ENCODE measurements at places on chromosomes 5 and 9.

DNA sequence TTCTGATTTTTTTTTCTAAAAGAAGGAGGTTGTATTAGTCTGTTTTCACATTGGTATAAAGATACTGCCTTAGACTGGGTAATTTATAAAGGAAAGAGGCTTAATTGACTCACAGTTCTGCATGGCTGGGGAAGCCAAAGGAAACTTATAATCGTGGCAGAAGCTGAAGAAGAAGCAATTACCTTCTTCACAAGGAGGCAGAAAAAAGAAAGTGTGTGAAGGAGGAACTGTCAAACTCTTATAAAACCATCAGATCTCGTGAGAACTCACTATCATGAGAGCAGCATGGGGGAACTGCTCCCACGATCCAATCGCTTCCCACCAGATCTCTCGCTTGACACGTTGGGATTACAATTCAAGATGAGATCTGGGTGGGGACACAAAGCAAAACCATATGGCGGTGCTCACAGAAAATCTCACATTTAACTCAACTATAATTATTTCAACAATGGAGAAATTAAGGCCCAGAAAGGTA is 27.1 kb downstream of the DPYSL3 start:
- no peak for DNase-seq

DNA sequence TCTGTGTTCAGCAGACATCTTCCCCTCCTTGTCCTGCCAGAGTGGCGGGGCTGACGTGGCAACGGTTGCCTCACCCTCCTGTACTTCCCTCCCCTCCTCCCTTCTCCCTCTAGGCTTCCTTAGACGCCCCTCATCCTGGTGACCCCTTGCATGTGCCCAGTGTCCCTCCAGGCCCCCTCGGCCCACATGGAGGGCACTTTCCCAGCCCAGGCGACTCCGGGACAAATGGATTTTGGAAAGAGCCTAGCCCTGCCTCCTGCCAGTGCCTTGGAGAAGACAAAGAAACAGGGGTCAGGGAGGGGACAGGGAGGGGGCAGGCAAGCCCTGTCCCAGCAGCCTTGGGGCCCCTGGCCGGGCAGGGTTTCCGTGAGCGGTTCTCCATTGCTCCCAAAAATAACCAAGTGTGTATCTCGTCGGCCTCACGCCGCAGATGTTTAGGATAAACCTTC is 38.3 kb upstream of the NEURL1B start:
- DNase-seq = no peak

GRCh38 chr5:143354025-143354424 is 49.5 kb downstream of the NR3C1 start:
- DNase-seq = no peak

- no peak for DNase-seq
These were observed 145.4 kb downstream of the NMUR2 start for GRCh38 chr5:152259702-152260101.

GRCh38 chr5:81302596-81302995 is 1.2 kb downstream of the ZCCHC9 start:
- no peak for DNase-seq

GRCh38 chr9:123375469-123376132 is 19.6 kb downstream of the CRB2 start:
- DNase-seq = peak; percentile 50

GRCh38 chr9:132547052-132547431 is 35.4 kb upstream of the BARHL1 start:
- no peak for DNase-seq

- DNase-seq = no peak
These were observed 119.6 kb upstream of the HMHB1 start for GRCh38 chr5:143692342-143692741.

GRCh38 chr5:54792611-54793404 is 192.6 kb downstream of the ESM1 start:
- no peak for DNase-seq

- peak; percentile 57 for DNase-seq
These were observed 473.0 kb downstream of the PLK2 start for GRCh38 chr5:57986761-57987341.

DNA sequence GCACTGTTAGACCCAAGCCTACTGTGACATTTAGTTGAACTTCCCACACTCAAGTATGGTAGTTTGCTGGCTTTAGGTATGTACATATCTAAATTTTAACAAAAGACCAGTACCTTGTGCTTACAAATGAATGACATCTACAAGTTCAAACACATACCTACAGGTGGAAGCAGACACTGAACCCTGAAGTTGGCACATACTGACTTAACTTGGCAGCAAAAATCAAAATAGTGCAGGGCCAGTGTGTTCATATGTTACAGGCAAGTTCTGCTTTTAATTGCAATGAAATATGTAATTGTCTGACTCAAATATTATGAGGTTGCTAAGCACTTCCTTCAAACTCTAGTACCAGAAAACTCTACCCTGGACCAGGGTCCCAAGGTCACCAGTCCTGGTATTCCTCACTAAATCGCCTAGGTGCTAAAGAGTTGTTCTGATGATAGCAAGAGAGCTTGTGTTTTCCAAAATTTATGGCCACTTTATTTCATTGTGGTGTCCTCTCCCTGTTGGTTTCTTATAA is 77.4 kb downstream of the MEGF10 start:
- DNase-seq = no peak

GRCh38 chr5:58795327-58795726 is 212.5 kb downstream of the RAB3C start:
- DNase-seq = no peak

DNA sequence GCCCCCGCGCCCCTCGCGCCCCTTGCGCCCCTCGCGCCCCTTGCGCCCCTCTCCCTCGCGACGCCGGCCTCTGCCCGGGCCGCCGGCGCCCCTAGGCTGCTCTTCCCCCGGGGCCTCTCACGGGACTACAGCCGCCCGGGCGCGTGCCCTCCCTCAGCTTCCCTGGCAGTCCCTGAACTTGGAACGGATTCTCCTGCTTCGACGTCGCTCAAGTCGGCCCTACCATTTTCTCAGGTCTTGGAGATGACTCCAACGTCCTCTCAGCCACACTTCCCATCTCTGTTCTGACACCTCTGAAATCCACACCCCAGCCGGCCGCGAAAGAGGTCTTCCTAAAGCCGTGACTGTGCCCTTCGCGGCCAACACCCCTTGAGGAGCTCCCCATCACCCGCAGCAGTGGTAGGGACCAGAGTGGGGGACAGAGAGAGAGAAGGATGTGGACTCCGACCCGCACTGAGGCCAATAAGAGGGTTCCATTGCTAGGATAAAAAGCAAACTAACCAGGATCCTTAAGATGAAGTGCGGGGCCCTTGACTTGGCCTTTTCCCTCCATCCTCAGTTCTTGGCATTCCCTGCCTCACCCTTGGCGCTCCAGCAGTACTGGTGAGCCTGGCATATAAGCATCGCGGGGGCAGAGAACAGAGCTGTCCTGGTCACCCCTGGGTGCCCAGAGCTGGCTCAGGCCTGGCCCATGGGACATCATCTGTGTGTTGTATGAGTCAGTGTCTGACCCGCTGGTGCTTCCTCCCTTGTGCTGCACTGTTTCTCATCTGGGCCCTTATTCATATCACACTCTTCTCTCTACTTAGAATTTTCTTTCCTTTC is 38.6 kb upstream of the GARNL3 start:
- peak; percentile 27 for DNase-seq

GRCh38 chr9:26756881-26757280 is 135.7 kb downstream of the CAAP1 start:
- no peak for DNase-seq

GRCh38 chr9:137538058-137538457 is 12.1 kb downstream of the PNPLA7 start:
- DNase-seq = no peak

DNA sequence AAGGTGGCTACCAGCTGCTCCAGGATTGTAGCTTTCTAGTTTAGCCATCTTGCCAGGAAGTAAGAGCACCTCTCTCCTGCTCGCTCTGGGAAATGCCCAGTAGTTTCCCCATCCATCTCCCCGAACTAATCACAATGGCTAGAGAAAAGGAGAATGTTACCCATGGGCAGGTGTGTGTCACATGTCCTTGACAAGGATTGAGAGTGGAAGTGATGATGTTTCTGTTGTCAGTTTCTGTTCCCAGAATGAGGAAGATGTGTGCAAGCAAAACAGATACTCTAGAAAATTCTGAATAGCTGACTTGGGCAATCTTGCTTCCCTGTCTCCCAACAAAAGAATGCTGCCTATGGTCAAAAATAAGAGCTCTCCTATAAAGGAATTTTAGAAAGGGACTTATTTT is 429.5 kb downstream of the EBF1 start:
- DNase-seq = no peak

GRCh38 chr9:38337181-38337580 is 55.3 kb upstream of the ALDH1B1 start:
- no peak for DNase-seq

DNA sequence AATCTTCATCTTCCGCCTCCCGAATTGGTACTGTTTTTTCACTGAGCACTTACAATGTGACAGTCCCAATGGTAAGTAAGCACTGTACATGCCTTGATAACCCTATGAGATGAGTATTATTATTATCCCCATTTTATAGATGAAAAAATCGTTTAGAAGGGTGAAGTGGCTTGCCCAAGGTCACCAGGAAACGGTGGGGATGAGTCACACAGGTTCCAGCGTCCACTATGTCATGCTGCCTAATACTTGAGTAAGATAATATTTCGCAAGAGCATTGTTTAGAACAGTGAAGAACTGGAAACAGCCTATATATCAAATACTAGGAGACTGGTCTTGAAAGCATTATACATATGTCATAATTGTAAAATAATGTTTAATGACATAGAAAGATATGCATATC is 12.9 kb downstream of the HAND1 start:
- DNase-seq = no peak

- peak; percentile 80 for DNase-seq
These were observed 28.8 kb upstream of the RASGRF2 start for GRCh38 chr5:80931411-80931810.

DNA sequence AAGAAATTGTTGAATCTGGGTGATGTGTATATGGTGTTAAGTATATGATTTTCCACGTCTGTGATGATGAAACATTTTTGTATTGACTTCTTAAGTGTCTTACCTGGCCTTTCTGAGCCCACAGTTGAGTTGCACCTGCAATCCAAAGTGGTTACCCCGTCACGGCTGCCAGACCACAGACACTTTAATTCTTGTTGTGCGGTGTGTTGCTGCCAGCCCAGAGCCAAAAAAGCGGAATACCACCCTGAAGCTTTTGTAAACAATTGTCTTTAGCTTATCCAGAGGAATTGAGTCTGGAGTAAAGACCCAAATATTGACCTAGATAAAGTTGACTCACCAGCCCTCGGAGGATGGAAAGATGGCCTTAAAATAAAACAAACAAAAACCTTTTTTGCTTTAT is 35.1 kb downstream of the MTAP start:
- DNase-seq = no peak

GRCh38 chr9:97830884-97831829 is 21.9 kb upstream of the FOXE1 start:
- peak; percentile 41 for DNase-seq

- DNase-seq = peak; percentile 92
These were observed at the start of gene VLDLR for GRCh38 chr9:2621722-2622460. Gene VLDLR, plus strand, starts transcription at chr9:2621787. Its CDS starts 403 bp downstream, at chr9:2622190.

GRCh38 chr9:69115621-69116020 is 58.5 kb upstream of the TJP2 start:
- DNase-seq = no peak

GRCh38 chr9:130368631-130369103 is 76.1 kb upstream of the ASS1 start:
- DNase-seq = no peak

GRCh38 chr5:57445705-57446037 is 36.9 kb downstream of the ACTBL2 start:
- DNase-seq = no peak

DNA sequence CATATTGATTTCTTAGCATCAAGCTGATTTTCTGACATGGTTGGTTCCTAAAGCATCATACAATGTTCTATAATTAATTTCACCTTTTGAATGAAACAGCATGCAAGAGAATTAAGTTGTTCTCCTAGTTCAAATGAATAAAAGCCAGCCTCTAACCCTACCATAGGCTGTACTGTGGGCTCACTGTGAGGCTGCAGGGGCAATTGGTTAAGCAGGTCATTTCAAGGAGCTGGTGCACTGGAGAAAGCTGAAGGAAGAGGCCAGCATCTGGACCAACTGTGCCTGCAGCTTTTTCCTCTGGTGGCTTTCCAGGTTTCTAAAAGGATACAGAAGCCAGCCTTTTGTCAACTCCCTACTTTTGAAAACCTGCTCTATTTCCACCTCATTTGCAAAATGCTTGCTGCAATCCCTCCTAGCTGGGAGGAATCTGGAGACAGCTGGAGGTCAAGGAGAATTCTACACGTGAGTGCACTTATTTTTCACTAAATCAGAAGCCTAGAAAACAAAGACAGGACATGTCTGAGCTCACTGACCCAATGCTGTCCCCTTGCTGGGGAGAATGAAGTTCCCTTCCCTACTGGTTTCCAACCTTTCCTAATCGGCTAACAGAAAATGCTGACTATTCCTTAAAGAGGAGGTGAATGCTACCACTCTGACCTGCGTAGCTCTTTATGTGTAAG is 158.9 kb downstream of the APBA1 start:
- no peak for DNase-seq

- DNase-seq = no peak
These were observed 286.7 kb upstream of the IL12B start for GRCh38 chr5:159616952-159617351.

- DNase-seq = no peak
These were observed 78.6 kb downstream of the ANXA1 start for GRCh38 chr9:73230251-73230650.

- no peak for DNase-seq
These were observed 425.6 kb upstream of the MEF2C start for GRCh38 chr5:89308606-89309040.

GRCh38 chr5:95721582-95722295 is 9.4 kb upstream of the RHOBTB3 start:
- no peak for DNase-seq

- peak; percentile 12 for DNase-seq
These were observed 693.6 kb downstream of the PRELID2 start for GRCh38 chr5:145141534-145141933.

- DNase-seq = peak; percentile 78
These were observed 64.6 kb downstream of the ABCA1 start for GRCh38 chr9:104863180-104863883.

- no peak for DNase-seq
These were observed 101.4 kb upstream of the ACOT12 start for GRCh38 chr5:81495286-81495685.

GRCh38 chr5:138386290-138386689 is 33.8 kb downstream of the KDM3B start:
- DNase-seq = no peak

DNA sequence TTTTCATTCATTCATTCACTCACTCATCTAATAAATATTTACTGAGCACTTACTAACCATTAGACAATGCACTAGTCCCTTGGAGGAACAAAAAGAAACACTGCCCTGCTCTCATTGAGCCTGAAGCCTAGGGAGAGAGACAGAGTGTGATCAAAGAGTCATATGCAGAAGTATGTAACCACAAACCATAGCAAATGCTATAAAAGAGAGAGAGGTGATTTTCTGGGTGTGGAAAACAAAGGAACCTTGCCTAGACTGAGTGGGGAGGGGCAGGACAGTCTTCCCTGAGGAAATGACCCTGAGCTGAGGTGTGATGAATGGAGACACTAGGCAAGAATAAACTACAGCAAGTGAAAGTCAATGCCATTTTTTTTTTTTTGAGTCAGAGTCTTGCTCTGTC is 10.8 kb upstream of the ADRA1B start:
- no peak for DNase-seq

Measured in brain (organoid and tissue), 16 donors.